Pancreas (tissue), 10 donors: ENCODE measurements at places on chromosomes 2 and 18. TPM values are rescaled to one million over a fixed set of nuclear protein-coding genes. Genes with fewer than 3 reads are reported as not detected.

DNA sequence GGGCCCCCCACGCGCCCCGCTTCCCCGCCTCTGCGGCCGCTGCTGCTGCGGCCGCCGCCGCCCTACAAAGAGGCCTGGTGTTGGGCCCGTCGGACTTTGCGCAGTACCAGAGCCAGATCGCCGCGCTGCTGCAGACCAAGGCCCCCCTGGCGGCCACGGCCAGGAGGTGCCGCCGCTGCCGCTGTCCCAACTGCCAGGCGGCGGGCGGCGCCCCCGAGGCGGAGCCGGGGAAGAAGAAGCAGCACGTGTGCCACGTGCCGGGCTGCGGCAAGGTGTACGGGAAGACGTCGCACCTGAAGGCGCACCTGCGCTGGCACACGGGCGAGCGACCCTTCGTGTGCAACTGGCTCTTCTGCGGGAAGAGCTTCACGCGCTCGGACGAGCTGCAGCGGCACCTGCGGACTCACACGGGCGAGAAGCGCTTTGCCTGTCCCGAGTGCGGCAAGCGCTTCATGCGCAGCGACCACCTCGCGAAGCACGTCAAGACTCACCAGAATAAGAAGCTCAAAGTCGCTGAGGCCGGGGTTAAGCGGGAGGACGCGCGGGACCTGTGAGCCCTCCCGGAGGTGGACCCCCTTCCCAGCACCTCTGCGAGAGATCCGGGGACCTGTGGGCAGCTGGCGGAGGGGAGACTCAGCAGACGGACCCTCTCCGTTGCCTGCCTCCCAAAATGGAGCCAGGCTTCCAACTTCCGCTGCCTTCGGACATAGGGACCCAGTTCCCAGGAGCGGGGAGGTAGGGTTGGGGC lies 1.9 kb downstream of the SP5 start:
- DNase-seq, result peak; percentile 15

- DNase-seq, result no peak
Observed at GRCh38 chr2:33411765-33412164, 64.7 kb upstream of the RASGRP3 start.

Gene POMC
- 8.2 TPM for polyA plus RNA-seq

- DNase-seq, result no peak
Observed at GRCh38 chr2:18651842-18652774, 62.7 kb upstream of the NT5C1B start.

- DNase-seq, result peak; percentile 68
Observed at GRCh38 chr2:239690651-239691631, 290.1 kb upstream of the HDAC4 start.

DNA sequence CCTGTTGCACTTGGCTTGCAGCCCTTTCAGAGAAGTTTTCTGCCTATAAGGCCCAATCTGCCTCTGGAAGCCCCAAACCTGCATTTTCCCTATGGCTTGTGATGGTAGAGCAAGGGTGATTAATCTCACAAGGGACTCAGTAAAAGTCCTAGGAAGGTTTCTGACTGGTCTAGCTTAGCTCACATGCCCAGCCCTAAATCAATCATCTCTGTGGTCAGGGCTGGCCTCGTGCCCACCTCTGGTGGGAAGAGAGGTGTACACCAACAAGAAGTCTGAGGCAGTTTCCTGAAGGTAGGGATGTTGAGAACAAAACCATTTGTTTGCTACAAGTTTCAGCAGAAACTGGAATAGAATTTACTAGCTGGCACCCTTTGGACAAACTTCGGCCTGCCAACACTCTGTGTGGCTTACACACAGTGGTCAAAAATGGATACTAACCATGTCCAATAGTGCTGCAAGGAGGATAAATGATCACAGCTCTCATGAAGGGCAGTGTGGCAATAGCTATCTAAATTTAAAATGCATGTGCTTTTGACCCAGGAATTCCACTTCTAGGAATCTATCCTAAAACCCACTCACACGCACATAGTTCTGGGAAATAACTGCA lies 96.4 kb downstream of the EN1 start:
- no peak for DNase-seq

Gene CPO
- polyA plus RNA-seq, result 0.15 TPM

- DNase-seq, result no peak
Observed at GRCh38 chr2:217710211-217710765, 292.5 kb downstream of the TNS1 start.

Gene ACOXL
- 0.75 TPM for polyA plus RNA-seq

Gene CAMKMT
- polyA plus RNA-seq, result 4.6 TPM

Gene POTEC
- 0.04 TPM for polyA plus RNA-seq

DNA sequence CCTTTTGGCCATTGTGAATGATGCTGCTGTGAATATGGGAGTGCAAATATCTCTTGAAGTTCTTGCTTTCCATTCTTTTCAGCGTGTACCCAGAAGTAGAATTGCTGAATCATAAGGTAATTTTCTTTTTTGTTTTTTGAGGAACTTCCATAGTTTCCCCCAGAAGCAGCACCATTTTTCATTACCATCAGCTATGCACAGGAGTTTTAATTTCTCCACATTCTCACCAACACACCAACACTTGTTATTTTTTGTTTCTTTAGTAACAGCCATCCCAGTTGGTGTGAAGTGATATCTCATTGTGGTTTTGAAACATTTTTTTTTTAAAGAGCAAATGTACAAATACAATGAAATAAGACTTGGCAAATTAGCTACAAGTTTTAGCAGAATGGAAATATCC lies 21.3 kb downstream of the POU3F3 start:
- DNase-seq, result no peak

DNA sequence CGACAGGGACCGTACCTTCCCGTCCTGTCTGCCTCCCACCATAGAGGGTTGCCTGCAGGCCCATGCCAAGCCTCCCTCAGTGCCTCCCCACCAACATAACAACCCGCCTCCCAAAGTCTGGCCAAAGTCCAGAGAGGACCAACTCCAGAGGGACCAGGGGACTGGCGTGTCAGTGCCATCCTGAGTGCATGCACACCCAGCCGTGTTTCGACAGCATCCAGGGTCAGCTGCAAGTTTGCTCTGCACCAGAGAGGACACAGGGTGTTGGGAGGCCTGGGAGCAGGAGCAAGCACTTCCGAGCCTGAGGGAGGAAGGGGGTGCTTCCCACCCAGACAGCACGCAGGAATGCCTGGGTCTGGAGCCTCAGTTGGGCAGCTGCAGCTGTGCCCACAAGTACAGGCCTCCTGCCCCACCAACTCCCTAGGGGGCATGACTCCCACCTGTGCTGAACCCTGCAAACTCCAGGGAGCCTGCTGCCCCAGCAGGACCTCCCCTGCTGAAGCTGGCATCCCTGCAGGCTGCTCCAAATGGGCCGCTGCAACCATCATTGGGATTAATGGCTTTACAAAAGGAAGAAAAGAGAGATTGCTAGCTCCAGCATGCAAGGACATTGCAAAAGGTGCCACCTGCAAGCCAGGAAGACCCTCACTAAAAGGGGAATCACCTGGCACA lies 618.1 kb upstream of the FSHR start:
- no peak for DNase-seq

DNA sequence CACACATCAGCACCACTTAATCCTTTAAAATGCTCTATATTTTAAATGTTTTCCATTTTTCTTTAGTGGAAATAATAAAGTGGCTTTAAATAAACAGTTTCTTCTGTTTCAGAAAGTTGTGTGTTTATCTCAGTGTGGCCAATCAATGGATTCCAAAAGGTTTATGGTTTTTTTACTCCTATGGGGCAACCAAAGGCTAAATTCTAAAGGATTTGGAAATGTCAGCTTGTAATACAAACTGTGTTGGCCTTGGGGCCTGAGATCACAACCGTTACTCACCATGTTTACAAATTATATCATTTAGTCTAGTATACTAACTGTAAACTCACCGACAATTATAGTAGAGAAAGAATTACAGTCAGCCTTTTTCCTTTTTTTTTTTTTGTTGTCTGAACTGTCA lies 827.2 kb downstream of the EPHA4 start:
- no peak for DNase-seq

- DNase-seq, result no peak
Observed at GRCh38 chr2:174312581-174313234, 22.0 kb upstream of the SP9 start.

DNA sequence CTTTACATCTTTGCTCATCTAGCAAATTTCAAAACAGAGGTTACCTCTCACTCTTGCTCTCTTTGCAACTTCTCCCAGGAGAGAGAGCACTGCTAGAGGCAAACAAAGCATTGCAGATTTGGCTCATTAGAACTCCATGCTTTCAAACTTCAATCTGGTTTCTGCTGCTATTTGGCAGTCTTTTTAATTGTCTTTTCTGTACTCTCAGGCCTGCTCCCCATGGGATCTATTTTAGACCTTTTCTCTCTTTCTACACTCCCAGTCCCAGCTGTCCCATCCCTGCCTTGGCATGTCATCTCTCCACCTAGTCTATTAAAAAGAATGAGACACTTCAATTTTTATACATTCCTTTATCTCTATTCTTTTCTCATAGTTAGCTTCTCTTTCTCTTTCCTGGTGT lies 15.2 kb downstream of the KCNJ3 start:
- DNase-seq, result no peak

Gene CIDEA
- not detected for polyA plus RNA-seq

DNA sequence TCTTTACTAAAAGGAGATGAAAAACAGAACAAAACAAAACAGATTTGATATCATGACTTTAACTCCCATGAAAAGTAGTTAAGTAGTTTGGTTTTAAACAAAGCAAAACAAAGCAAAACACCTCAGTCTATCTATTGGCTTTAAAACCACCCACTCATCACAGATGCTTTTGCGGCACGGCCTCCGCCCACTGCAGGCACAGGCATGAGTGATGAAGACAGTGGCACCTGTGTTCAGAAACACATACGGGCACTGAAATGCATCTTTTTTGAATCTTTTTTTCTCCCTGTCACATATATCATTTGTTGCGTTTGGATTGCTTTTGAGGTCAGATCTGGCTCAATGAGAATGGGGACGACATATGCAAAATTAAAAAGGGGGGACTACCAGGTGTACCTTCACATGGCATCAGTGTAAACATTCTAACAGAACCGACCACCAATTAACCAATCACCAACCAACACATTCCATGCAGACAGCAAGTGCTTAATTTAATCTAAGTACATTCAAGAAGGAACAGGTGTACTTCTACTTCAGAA lies 147.4 kb upstream of the REV1 start:
- no peak for DNase-seq

Gene AMMECR1L
- 8.9 TPM for polyA plus RNA-seq

DNA sequence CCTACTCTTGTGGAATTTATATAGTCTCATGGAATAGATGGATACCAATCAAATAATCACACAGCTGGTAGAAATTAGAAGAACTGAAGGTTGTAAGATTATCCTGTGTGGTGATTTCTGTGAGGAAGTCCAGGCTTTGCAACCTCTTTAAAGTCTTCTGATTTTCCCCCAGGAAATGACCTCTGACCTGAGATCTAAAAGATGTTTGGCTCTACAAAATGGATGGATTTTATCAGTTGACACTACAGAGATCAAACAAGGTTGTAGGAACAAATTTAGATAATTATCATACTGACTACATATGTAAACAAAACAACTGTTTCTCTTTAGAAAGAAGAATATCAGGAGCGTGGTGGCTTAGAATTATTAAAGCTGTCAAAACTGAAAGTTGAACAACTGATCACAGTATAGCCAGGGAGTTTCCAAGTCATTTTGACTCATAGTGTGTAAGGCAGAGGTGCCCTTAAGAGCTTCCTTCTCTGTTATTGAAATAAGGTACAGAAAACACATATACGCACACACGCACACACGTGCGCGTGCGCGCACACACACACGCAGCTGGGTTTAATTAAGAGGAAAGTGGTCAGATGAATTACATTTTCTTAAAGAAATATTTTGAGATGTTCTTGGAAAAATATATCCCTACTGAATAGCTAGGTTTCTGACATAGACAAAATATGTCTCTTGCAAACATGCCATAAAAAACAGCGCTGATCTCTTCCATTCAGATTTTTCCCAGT lies 35.5 kb upstream of the PELI1 start:
- DNase-seq, result no peak

Gene PDE11A
- polyA plus RNA-seq, result 1.5 TPM

DNA sequence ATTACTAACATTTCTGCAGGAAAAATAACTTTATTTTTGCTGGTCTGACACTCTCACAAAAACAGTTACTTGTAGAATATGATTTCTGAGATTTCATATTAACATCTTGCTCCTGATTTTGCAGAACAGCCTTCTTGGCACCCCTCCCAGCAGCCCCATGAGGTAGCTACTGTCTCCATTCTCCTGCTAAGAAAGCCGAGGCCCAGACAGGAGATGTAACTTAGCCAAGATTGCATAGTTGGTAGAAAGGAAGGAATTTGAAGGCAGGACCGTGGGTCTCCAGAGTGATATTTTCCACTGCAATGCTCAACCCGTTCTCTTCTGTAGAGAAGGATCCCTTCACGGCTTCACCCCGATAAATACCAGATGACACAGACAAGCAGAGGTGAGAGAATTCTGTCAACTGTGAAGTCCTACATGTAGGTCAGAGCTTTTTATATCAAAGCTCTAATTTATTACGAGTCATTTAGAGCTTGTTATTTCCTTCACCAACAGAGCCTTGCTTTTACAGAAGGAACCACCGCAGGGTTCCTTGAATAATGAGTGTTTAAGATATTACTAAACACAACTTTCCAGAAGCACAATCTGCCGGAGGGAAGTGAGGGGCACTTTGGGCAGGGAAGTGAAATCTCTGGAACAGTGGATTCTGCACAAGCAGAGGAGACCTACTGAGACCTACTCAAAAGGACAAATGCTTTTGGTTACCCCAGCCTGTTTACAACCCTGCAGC lies 48.0 kb upstream of the MYCN start:
- no peak for DNase-seq

Gene LOXL3
- 2.0 TPM for polyA plus RNA-seq

- DNase-seq, result no peak
Observed at GRCh38 chr2:218040883-218041282, 28.2 kb upstream of the RUFY4 start.

DNA sequence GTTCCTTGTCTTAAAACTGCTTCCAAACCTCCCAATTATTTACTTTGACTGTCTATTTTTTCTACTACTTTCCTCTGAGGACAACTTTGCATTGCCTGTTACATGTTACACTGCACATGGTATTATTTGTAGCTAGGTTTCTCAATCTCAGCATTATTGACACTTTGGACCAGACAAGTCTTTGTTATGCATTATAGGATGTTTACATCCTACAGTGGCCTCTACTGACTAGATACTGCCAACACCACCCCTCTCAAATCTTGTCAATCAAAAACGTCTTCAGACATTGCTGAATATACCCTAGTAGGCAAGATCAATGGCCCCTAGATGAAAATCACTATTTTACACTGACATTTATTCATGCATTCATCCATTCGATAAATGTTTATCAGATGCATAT lies 129.6 kb upstream of the DNAJC10 start:
- no peak for DNase-seq
